ENCODE measurements at places on chromosomes 1 and 21. TPM values are rescaled to one million over a fixed set of nuclear protein-coding genes. Genes with fewer than 3 reads are reported as not detected.
A peak's percentile ranks its signal among the peaks of the same experiment; 100 is the strongest.

- H3K4me1 ChIP-seq: no peaks in the 10 kb centered on the region
- no peak overlapping the region for H3K27ac ChIP-seq
- H3K27me3 ChIP-seq: no peaks in the 10 kb centered on the region
- peaks cover 19% of the 10 kb centered on the region for H3K36me3 ChIP-seq
- no peak for DNase-seq
These were observed 16.9 kb downstream of the ERI3 start for GRCh38 chr1:44338136-44338535.

DNA sequence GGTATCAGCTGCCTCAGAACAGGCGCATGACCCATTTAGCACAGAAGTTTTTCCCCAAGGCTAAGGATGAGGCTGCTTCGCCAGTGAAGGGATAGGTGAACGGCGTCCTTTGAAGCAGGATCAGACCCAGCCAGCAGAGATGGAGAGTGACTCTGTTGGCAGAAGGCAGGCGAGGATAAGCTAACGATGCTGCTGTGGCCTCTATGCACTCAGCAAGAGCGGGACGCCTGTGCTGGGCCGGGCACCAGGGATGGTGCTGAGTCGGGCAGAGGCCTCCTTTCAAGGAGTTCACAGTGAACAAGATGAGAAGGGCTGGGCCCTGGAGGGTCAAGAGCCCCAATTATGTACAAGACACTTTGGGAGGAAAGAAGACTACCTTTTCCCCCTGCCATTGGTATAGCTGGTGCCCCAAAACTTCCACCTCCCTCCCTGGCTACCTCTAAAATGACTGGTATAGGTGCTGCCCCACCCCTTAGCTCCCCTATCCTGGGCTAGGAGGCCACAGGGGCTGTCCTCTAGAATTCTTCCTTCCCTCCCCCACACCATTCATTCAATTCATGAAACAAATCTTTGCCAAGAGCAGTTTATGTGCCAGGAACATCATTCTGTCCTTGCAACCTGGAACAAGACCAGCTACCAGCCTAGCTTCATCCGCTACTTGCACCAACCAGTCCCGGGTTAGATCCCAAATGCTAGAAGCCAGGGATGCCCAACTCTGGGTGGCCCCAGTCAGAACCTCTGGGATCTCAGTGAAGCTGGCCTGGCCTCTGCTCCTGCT, 7.5 kb downstream of the XKR8 start:
- H3K4me3 ChIP-seq: no peak overlapping the region
- DNase-seq: peak; percentile 40
- H3K4me1 ChIP-seq: no peaks in the 10 kb centered on the region
- H3K27ac ChIP-seq: no peak overlapping the region

DNA sequence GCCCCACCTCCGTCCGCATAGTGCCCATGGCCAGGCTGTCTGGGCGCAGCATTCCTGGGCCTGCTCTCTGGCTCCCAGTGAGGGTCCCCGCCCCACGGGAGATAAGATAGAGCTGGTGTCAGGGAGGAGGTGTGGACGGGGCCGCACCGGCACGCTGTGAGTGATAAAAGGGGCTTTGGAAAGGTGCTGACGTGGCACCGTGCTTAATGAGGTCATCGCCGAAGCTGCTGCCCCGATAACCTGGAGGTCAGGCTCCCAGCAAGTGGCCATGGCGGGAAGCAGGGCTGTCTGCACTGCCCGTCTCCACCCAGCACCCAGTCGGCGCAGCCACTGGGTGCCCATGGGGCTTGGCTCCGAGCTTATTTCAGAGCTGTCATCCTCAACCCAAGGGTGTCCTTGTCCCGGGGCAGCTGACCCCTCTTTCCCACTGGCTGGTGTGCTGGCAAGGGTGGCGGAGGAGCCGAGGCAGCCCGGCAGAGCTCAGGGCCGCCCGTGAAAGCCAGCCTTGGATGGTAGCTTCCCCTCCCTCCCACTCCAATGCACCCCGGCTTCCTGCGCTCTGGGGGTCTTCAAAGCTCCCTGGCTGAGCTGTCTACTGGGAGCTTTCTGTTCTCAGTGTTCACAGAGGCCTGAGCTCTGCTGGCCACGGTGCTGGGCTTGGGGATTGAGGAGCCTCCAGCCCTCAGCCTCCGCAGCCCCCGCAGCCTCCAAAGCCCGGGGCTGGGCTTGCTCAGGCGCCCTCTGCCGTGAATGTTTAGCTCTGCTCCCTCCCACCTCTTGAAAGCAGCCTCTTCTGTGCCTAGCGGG, 105.1 kb upstream of the ARHGEF16 start:
- no peaks in the 10 kb centered on the region for H3K27me3 ChIP-seq
- no peaks in the 10 kb centered on the region for H3K36me3 ChIP-seq
- H3K27ac ChIP-seq: no peak overlapping the region
- no peak for DNase-seq
- no peak overlapping the region for H3K4me3 ChIP-seq

- H3K36me3 ChIP-seq: no peaks in the 10 kb centered on the region
- no peaks in the 10 kb centered on the region for H3K27me3 ChIP-seq
- no peak overlapping the region for H3K4me3 ChIP-seq
These were observed 31.6 kb downstream of the CAPZB start for GRCh38 chr1:19453741-19454201.

DNA sequence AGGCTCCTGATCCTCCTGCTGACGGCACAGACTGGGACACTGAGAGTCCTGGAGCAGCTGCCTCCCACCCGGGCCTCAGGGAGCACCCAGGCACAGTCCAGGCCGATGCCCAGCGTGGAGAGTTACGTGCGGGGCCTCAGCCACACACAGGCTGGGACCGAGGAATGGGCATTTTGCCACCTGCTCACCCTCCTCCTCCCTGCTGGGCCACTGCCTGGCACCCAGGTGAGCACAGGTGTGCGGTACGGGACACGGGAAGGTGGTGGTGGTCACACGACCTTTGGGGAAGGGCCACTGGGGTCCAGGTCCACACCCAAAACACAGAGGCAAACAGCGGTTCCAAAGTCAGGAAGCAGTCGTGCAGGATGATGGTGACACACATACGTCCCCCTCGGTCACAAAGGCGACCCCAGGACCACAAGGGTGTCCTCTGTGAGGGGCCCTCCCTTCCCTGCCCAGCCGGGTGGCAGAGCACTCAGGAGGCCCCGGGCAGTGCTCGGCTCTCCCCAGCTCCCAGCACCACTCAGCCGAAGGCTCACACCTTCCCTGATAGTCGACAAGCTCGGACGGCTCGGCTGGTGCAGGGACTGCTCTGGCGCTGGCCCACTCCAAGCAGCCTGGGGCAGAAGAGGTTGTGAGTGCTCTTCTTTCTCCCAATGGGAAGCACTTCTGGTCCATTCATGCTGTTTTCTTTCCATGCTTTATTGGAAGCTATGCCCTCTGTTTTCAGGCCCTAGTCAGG, 14.3 kb downstream of the MORN1 start:
- DNase-seq: peak; percentile 49
- H3K27me3 ChIP-seq: no peaks in the 10 kb centered on the region
- no peak overlapping the region for H3K4me3 ChIP-seq
- no peaks in the 10 kb centered on the region for H3K4me1 ChIP-seq
- no peaks in the 10 kb centered on the region for H3K36me3 ChIP-seq
- no peak overlapping the region for H3K27ac ChIP-seq

DNA sequence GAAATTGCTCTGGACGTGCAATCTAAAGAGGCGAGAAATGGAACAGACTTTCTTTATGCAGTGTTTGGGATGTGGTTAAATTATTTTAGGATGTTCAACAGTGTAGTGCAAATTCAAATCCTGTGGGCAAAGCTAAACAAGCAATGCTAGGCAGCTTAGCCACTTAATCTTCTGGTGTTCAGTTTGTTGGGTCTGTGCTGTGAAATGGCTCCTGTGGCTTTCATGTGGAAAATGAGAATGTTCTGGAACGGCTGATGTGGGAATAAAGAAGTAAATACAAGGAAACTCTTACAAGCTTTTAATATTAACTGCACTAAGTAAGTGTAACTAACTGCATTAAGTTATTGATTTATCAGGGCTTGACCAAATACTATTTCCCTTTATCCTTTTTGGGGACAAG, 766.6 kb downstream of the ADGRL2 start:
- no peaks in the 10 kb centered on the region for H3K36me3 ChIP-seq
- no peaks in the 10 kb centered on the region for H3K27me3 ChIP-seq
- no peak overlapping the region for H3K4me3 ChIP-seq
- no peak for DNase-seq
- H3K4me1 ChIP-seq: no peaks in the 10 kb centered on the region

DNA sequence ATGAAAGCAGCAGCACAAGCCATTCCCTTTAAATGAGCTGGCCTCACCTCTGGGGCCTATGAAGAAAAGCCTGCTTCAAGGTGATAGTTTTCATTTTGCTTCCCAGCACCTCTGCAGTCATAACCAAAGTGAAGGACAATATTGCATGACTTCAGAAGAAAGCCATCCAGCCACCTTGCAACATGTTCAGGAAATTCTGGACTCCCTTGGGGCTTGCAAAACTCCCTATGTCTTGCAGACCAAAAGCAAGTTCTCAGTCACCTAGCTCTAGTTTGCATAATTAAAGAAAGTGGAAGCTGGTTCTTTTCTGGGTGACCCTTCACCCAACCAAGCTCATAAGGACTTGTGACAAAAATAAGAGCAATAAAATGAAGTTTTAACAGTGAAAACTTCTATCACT, 87.6 kb downstream of the GFI1 start:
- DNase-seq: no peak
- H3K36me3 ChIP-seq: no peaks in the 10 kb centered on the region
- no peak overlapping the region for H3K27ac ChIP-seq
- no peak overlapping the region for H3K4me3 ChIP-seq
- H3K4me1 ChIP-seq: no peaks in the 10 kb centered on the region

- H3K36me3 ChIP-seq: no peaks in the 10 kb centered on the region
- no peaks in the 10 kb centered on the region for H3K27me3 ChIP-seq
- no peak overlapping the region for H3K27ac ChIP-seq
- no peak for DNase-seq
These were observed 232.1 kb downstream of the DUSP10 start for GRCh38 chr1:221509575-221510355.

GRCh38 chr1:52927212-52928014, at the start of gene SCP2:
SCP2 (plus strand) TSS chr1:52927276; CDS start chr1:52927397, 121 bp downstream.
- peak within 1 kb of the TSS; percentile 92 for H3K27ac ChIP-seq
- no peaks in the 10 kb centered on the region for H3K27me3 ChIP-seq
- no peaks in the 10 kb centered on the region for H3K36me3 ChIP-seq
- peak within 1 kb of the TSS; percentile 85 for H3K4me3 ChIP-seq
- DNase-seq: peak; percentile 94

DNA sequence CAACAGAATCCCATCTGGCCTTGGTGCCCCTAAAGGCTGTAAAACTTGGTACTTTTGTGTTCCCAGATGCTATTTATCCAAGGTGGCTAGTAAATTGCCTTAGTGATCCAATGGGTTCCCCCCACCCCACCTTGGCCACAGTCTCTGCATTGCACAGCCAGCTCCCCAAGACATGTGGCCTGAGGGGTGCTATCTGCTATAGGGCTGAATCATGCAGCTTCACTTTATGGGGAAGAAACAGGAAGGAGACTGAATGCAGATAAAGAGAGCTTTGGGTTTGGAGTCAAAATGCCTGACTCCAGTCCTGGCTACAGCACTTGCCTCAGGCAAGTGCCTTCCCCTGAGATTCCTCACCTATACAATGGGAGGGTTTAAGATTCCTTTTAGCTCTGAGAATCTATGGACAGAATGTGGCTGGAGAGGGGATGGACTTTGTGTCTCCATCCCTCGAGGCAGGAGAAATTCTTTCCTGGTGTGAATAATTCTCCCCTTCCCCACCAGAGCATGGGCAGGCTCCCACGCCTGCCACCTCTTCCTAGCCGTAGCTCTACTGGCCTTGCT, 6.5 kb downstream of the RHEX start:
- H3K4me1 ChIP-seq: no peaks in the 10 kb centered on the region
- H3K27me3 ChIP-seq: no peaks in the 10 kb centered on the region
- no peak overlapping the region for H3K4me3 ChIP-seq
- H3K27ac ChIP-seq: no peak overlapping the region
- no peaks in the 10 kb centered on the region for H3K36me3 ChIP-seq
- no peak for DNase-seq

GRCh38 chr1:220272841-220273090, 513 bp upstream of the RAB3GAP2 start:
- no peaks in the 10 kb centered on the region for H3K36me3 ChIP-seq
- no peak for DNase-seq
- H3K4me1 ChIP-seq: no peaks in the 10 kb centered on the region
- peak overlapping the region; percentile 89 for H3K27ac ChIP-seq
- peak overlapping the region; percentile 92 for H3K4me3 ChIP-seq
- H3K27me3 ChIP-seq: no peaks in the 10 kb centered on the region

CGN gene
- total RNA-seq: 20.7 TPM

TCEA3 gene
- 56.7 TPM for total RNA-seq

SLC1A7 gene
- 0.31 TPM for total RNA-seq

ARHGEF19 gene
- total RNA-seq: 1.5 TPM

LCE2A gene
- total RNA-seq: not detected

PCBP3 gene
- total RNA-seq: 0.77 TPM

CRYBG2 gene
- total RNA-seq: 0.81 TPM

CR1L gene
- total RNA-seq: 0.49 TPM

KLHL21 gene
- total RNA-seq: 22.0 TPM

RTCA gene
- 14.3 TPM for total RNA-seq

Measured in right lobe of liver (tissue), 6 donors.